ENCODE measurements at places on chromosomes 5 and 9. TPM values are rescaled to one million over a fixed set of nuclear protein-coding genes. Genes with fewer than 3 reads are reported as not detected.

DNA sequence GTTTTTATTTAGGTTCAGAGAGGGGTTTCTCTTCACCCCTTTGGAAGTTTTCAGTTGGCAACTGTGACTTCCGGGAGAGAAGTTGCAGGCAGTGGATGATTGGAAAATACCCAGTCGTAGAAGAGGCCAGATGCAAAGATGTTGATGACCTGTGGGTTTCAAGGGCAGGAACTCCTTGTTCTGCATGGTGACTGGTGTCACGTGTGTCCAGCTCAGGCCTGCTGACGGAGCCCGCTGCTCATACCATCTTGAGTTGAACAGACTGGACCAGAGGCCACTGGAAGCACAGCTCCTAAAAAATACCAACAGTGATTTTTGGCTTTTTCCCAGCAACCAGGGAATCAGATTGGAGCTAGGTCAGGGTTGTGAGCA is 243.9 kb upstream of the KLF4 start:
- no peaks in the 10 kb centered on the region for H3K36me3 ChIP-seq
- peaks cover 9% of the 10 kb centered on the region for H3K4me1 ChIP-seq
- H3K27ac ChIP-seq: no peak overlapping the region
- H3K4me3 ChIP-seq: no peak overlapping the region
- no peaks in the 10 kb centered on the region for H3K27me3 ChIP-seq
- no peak for DNase-seq

DNA sequence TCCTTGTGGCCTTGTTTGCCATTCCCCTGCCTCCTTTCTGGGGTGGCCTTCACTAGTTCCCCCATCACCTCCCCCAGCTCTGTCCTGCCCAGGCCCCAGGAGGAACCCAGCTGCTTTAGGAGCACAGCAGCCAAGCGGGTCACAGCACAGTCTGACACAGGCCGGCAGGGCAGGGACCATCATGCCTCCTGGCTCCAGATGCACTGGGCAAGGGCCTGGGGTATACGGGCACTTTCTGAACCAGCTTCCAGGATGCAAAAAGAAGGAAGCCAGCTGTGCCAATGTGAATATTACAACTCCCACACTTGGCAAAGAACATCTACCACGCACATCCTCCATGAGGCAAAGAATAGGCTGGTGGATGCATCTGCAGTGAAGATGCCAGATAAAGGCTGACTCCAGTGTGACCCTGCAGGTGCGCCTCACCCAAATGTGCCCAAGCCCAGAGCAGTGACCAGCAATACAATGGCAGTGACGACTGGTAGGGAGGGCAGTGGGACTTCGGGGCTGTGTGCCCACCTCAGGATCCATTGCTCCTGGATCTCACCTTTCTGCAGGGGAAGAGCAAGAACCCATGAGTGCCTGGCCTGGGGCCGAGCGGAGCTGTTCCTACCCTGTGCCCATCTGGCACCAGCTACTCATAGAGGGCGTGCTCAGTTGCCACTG is 6.3 kb upstream of the IL3 start:
- H3K27ac ChIP-seq: no peak overlapping the region
- H3K36me3 ChIP-seq: no peaks in the 10 kb centered on the region
- H3K4me3 ChIP-seq: no peak overlapping the region

DNA sequence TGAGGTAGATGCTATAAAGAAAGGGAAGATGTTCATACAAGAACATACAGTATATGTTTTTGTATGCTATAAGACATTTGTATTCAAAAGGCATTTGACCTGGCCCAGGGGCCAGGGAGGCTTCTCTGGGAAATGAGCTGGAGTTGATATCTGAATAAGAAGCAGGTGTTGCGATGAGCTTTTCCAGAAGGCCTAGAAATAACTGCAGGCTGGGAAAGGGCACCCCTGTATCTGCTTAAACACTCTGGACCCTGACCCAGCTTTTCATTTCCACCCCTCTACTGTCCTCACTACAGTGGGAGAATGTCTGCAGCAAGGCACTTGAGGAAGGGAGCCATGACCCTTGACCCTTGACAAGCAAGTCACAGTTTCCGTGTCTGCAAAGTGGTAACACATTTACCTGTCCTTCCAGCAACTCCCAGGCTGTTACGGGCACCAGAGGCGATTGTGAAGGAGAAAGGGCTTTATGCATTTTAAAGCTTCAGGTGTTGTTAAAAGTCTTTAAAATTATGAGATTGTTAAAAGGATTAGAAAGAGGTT is 88.2 kb upstream of the PANK3 start:
- no peaks in the 10 kb centered on the region for H3K27me3 ChIP-seq
- no peaks in the 10 kb centered on the region for H3K4me1 ChIP-seq
- no peak overlapping the region for H3K4me3 ChIP-seq
- no peaks in the 10 kb centered on the region for H3K36me3 ChIP-seq

DNA sequence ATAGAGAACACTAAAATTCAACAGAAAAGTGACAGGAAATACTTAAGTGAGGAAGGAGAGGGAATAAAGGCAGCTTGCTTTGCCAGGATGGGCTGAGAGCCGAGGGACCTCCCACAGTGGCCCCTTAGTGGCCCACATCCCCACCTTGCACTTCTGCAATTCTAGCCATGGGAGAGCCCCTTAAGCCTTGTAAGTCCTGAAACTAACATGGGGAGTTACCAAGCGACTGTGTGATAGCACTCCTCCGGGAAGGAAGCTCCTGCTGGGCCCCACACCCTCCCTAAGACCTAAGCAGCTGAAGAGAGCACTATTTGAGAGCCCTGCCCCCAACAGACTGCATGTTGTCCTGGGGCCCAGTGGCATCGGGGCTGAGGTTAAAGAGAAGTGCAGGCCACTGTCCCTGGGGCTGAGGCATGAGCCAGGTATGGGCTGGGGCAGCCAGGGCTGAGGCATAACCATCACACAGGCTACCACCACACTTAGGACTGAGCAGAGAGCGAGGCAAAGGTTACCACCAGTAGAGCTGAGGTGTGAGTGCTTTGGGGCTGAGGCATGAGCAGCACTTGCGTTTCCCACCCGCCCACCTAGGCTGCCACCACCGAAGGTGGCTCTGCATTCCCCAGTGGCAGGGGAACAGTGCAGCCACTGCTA is 301.8 kb upstream of the TRPC7 start:
- no peak for DNase-seq
- no peaks in the 10 kb centered on the region for H3K27me3 ChIP-seq
- H3K27ac ChIP-seq: peak overlapping the region; percentile 54
- no peak overlapping the region for H3K4me3 ChIP-seq
- H3K4me1 ChIP-seq: peaks cover 22% of the 10 kb centered on the region
- peaks cover 12% of the 10 kb centered on the region for H3K36me3 ChIP-seq

Gene SOHLH1
- not detected for total RNA-seq

Gene FOXD4
- total RNA-seq: 0.21 TPM

Gene MCTP1
- total RNA-seq: 3.6 TPM

Measured in WTC11 (cell line).